ENCODE measurements at places on chromosomes 2 and 18.

DNA sequence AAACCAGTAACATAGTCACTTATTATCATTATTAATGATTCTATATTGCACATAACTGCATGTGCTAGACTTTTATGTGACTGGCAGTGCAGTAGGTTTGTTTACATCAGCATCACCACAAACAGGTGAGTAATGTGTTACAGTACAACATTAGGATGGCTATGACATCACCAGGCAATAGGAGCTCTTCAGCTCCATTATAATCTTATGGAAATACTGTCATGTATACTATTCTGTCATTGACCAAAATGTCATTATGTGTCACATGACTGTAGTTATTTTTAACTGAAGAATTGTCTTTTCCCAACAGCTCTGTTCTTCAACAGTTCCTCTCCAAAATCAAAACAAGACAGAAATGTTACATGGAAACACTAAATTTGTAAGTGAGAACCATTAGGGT is 96.3 kb downstream of the C18orf54 start:
- DNase-seq: no peak

- no peak for DNase-seq
Measured at GRCh38 chr2:38634684-38635083, 31.2 kb upstream of the GALM start.

- DNase-seq: no peak
Measured at GRCh38 chr2:160305081-160305750, 105.1 kb upstream of the ITGB6 start.

DNA sequence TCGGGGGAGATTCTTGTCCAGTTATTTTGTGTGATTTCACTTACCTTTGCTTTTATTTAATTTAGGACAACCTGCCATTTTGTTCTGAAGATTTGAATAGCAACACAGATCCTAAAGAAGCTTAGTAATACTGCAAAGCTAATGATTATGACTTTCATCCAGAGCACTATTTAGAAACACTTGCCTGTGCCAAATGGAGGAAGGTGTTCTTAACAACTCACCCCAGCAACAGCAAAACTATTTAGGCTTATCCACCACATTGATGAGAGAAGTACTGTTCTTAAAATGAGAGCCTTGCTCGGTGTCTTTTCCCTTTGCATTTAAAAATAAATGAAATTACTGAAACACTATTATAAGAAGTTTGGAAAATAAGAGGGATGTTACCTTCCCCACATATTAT is 59.7 kb downstream of the RHBDD1 start:
- no peak for DNase-seq
